NAMALWA (cell line): ENCODE measurements at places on chromosomes 7 and 10.
A peak's percentile ranks its signal among the peaks of the same experiment; 100 is the strongest.

GRCh38 chr10:19922236-19922963 lies 106.2 kb downstream of the PLXDC2 start:
- no peak for DNase-seq

- DNase-seq: no peak
Measured at GRCh38 chr7:12692479-12693259, 5.2 kb downstream of the ARL4A start.

GRCh38 chr7:139451638-139452037 lies 31.8 kb downstream of the KLRG2 start:
- no peak for DNase-seq

DNA sequence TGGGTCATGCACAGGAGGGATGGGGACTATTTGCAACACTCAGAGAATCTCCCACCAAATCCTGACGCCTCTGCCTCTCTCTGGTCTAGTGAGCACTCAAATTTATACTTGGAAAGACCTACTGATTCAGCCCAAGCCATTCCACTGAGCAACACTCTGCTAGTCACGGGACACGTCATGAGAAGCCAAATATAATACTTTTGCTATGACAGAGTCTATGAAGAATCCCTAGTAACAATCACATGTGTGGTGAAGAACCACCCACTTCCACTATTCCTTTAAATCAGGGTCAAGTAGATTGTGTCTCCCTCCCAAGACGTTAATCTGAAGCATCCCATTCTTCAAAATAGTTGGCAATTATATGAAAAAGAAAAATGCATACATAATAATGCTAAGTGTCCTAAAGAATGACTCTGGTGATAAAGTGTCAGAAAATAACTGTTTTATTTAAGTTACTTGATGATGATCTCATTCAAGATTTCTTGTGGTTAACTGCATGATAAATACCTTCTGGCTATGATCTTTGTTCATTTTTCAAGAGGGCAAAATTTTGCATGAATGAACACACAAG lies 28.5 kb downstream of the CHCHD3 start:
- no peak for DNase-seq

DNA sequence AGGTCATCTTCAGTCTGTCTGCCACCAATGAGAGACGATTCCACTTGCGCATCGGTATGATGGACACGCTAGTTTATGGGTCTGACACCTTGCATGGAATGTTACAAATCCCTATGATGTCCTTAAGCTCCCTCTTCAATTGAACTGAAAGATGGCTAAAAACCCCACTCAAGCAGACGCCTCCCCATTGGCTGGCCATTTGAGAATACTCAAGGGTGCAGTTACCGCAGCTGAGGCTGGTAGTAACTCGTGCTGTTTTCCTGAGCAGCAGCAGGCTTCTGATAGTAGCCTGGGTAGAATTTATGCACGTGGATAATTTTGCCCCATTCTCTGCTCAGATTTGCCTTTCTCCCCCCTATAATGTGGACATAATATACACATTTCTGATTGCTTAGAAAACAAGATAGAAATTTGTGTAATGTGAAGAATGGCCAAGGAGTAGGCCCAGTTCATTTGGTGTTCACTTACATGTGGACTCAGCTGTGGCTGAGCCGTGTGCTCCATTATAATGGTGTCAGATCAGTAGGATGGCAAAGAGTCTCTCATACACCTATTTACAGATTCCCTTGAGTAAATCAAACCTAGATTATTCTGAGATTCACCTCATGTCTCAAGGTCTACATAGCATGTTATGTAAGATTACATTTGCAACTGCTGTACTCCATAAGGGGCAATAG lies 142.8 kb downstream of the HIBADH start:
- DNase-seq: no peak

DNA sequence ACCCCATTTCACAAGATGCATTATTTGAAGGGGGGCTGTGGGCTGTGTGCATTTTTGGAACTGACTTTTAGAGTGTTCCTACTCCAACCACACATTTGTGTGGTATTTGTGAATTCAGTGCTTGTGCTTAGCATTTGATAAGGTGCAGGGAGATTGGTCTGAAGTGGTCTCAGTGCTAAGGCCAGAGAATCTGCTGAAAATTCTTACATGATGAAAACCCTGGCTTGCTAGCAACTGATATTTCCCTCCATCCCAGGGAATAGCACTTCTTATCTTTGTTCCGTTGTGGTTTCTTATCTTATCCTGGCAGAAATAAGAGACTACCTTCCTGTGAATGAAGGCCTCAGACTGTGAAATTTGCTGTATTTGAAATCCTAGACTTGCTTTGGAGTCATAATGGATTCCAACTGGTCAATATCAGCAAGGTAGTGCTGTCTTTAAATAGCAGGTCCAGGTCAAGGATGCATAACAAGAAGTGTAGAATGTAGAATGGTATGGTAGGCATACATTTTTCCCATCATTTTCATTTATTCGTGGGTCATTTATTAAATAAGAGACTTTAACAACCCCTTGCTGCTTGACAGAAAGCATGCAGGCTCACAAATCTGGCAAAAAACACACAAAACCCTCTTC lies 986.9 kb downstream of the REEP3 start:
- DNase-seq: no peak

DNA sequence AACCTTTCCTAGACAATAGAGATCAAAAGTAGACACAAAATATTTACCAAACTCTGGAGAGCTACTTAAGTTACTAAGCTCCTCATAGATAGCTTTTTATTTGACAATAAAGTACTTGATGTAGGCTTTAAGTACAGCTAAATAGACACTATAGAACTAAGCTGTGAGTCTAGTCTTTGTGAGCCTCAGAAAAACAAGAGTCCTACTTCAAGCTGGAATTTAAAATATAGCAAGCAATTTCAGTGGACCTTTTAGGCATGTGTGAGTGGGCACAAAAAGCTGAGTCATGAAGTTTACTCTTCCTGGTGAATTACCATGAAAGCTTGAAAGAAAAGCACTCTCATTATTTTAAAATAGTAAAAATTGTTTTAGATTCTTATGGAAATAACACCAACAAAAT lies 76.1 kb downstream of the ADD3 start:
- DNase-seq: no peak

- peak; percentile 86 for DNase-seq
Measured at GRCh38 chr10:97701438-97702069, 12.0 kb upstream of the MARVELD1 start.

DNA sequence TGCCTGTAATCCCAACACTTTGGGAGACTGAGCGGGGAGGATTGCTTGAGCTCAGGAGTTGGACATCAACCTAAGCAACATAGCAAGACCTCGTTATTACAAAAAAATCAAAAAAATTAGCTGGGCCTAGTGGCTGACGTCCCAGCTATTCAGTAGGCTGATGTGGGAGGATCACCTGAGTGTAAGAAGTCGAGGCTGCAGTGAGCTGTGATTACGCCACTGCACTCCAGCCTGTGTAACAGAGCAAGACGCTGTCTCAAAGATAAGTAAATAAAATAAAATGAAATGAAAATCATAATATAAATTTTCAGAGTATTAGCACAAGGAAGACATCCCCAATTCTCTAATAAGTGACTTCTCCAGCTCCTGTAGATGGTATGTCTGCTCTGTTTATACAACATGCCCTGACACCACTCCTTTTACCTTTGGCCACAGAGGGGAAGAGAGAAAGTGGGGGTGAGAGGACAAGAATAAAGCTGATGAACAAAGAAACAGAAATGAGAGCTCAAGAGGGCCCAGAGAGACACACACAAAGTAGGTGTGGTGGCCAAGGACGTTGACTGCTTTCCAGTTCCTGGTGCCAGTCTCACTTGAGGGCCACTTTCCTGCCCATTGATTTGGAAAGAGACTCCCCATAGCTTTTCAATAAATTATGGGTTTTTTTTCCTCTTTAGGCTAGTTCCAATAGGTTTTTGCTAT lies 62.9 kb downstream of the PTTG1IP2 start:
- DNase-seq: no peak

- peak; percentile 13 for DNase-seq
Measured at GRCh38 chr7:12569673-12570072, 847 bp upstream of the SCIN start.

DNA sequence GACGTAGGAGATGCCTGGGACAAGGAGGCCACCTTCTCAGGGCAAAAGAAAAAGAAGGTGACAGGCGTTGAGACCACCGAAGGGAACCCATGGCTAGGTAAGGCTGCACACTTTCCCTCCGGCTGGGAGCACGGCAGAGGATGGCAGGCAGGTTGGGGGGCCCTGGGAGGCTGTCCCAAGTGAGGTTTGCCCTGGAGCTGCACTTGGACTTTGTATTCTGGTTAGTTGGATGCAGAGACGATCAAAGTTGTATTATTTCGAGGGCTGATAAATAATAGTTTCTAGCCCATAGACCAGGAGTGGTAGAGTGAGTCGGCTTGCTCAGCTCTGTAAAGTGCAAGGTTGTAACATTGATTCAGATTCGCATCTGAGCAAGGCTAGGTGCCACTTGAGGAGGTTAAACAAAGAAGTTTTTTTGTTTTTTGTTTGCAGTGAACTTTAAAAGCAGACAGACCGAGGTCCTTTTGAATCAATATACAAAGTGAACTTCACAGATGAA lies 608 bp downstream of the ENTPD7 start:
- DNase-seq: no peak

GRCh38 chr10:57506414-57507094 lies 761.1 kb downstream of the IPMK start:
- no peak for DNase-seq

- no peak for DNase-seq
Measured at GRCh38 chr7:22318376-22318775, 38.6 kb downstream of the RAPGEF5 start.

DNA sequence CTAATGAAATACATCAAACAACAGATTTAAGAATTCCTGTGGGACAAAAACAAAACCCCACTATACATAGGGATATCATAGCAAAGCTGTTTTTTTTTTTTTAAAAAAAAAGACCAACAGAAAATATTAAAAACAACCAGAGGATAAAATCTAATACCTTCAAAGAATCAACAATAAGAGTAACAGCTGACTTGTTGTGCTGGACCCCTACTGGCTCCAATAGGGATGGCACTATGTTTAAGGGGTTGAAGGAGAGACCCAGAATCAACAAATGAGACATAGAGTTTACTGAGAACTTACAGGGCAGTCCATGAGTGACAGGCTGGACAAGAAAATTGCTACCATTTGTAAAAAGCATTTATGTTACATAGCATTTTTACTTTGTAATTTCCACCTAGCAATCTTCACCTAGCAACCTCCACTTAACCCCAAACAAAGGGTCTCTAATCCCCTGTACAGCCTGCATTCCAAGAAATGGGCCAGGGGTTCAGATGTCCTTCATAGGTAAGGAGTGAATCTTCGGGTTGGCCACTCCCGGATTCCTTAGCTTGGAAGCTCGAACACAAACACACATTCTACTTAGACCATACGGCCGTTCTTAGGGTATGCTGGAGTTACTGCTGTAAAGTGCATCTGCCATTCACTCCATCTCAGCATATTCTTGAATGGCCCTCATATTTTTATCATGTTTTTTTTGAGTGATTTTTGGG lies 25.8 kb downstream of the ASZ1 start:
- DNase-seq: peak; percentile 50

DNA sequence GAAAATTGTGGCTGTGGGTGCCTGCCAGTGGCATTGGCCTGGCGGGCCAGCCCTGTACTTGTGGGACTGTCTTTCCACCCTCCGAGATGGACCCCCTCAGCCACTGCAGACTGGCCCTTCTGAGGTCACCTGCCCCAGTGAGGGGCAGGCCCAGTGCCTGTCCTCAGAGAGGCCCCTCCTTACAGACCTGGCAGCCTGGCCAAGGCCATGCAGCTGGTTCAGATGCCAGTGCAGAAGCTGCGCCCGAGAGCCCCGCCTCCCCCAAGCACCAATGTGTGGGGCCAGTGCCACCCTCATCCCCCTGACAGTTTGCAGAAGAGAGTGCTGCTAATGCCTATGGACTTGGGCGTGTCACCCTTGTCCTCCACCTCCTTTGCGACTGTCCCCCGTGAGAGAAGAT lies 10.0 kb downstream of the ZNF316 start:
- DNase-seq: no peak

- DNase-seq: no peak
Measured at GRCh38 chr10:110326351-110327032, 21.8 kb upstream of the SMNDC1 start.

GRCh38 chr10:14571866-14572507 lies 202.7 kb downstream of the FAM107B start:
- DNase-seq: no peak

GRCh38 chr7:29234438-29234837 lies 39.9 kb downstream of the CHN2 start:
- no peak for DNase-seq

- no peak for DNase-seq
Measured at GRCh38 chr7:140625908-140626868, 14.4 kb downstream of the DENND2A start.

DNA sequence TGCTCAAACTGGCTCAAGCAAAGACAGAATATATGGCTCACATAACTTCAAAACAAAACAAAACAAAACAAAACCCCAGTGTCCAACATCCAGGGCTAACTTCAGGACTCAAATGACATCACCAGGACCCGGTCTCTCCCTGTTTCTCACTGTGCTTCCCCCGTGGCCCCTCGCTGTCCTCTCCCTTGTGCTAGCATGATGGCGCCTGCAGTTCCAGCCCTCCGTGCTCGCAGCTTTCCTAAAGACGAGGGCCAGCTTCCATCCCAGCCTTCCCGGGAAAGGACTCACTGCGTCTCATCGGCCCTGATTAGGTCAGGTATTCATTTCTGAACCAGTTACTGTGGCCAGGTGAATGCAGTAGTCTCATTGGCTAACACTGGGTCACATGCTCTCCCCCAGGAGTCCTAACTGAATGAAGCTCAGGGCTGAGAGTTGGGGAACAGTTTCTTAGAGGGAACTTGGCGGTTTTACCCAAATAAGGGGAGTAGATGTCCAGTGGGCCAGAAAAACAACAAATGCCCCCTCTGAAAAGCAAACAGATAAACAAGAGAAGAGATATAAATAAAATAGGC lies 33.0 kb upstream of the CTBP2 start:
- no peak for DNase-seq

DNA sequence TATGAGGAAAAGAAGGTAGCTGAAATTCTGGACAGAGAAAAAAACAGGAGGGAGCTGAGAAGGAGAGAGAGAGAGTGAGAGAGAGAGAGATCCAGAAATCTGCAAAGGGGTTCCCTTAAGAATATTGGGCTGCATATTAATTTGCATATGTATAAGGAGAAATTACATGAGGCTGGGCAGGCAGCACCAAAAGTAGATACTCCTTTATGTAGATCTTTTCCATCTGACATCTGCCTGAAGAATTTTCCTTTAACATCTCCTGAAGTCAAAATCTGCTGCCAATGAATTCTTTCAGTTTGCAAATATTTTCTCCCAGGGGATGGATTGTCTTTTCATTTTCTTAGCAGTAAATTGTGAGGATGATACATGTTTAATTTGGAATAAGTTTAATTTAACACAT lies 1365.3 kb downstream of the GATA3 start:
- DNase-seq: no peak

DNA sequence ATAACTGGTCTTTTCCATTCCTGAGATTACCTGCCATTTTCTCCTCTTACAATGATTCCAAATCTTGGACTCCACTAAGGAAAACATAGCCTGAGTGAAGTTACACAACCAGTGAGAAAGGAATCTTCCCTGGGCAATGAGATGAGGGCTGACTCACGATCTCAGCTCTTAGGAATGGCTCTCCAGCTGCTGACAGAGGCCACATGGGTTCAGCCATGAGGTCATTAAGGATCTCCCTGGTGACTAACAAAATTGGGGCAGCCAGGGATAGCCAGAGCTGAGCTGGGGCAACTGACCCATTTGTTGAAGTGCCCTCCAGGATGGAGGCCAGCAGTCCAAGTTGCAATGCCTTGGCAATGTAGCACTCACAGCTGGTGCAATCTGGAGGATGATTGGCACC lies 78.7 kb upstream of the MKLN1 start:
- DNase-seq: no peak
